Activated CD4-positive, alpha-beta T cell treated with anti-CD3 and anti-CD28 coated beads for 36 hours (primary cell): ENCODE measurements at places on chromosomes 2 and 18. TPM values are rescaled to one million over a fixed set of nuclear protein-coding genes. Genes with fewer than 3 reads are reported as not detected.

The GALNT14 gene
- 0.48 TPM for total RNA-seq

The PLEKHH2 gene
- 2.2 TPM for total RNA-seq

GRCh38 chr18:76821875-76822505 is 367 bp upstream of the ZNF236 start:
- peaks cover 46% of the 10 kb centered on the region for H3K4me1 ChIP-seq
- H3K4me3 ChIP-seq = peak overlapping the region; percentile 91
- peak; percentile 71 for DNase-seq
- H3K27me3 ChIP-seq = no peaks in the 10 kb centered on the region

DNA sequence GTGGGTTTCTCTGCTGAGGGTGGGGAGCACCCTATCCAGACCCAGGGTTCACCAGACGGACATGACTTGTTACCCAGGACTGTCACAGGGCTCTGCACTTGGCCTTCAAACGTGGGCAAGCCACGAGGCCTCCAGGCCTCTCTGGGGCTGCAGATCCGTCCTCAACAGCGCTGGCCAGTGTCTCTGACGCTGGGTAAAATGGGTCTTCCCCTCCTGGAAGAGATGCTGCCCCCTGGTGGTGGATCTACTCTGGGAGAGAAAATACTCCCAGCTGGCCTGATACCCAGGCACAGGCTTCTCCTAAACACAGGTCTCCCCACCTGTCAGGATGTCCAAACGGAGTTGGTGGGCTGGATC is 3.7 kb downstream of the GPR17 start:
- H3K4me3 ChIP-seq = no peak overlapping the region
- H3K36me3 ChIP-seq = no peaks in the 10 kb centered on the region
- no peaks in the 10 kb centered on the region for H3K27me3 ChIP-seq

DNA sequence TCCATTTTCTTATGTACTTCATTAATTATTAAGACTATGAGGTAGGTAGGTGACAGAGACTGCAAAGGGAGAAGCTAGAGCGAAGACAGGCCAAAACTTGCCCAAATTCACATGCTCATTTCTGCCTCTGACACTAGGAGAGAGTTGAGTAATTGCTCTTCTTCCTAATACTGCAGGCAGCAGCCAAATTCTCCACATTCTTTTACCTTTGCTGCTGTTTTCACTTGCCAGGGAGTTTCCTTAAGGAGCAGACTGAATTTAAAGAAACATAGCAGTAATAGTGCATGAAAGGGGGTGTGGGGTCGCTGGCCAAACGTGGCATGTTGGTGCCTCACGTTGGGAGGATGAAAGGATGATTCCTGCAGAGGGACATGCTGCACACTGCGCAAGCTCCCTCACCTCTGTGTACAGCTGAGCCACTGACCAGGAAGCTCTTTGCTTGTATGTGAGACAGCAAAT is 12.3 kb downstream of the CRIM1 start:
- peaks cover 5% of the 10 kb centered on the region for H3K27me3 ChIP-seq
- no peaks in the 10 kb centered on the region for H3K36me3 ChIP-seq
- H3K27ac ChIP-seq = no peak overlapping the region
- H3K4me3 ChIP-seq = no peak overlapping the region
- no peak for DNase-seq

DNA sequence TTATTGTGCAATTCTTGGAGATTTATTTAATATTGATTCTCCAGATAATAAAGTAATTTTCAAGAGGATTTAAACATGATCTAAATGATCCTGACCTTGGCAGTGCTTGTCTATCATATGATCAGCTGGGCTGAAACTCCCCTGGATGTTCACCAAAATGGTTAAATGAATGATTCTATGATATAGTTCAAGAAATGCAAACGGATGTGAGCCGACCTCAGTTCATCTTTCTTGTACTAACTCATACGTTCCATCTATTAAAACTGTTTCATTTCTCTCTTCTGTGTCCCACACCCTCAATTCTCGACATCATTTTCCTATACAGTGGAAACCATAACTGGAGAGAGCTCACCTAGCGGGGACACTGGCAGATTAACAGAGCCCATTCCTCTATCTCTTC is 281.7 kb upstream of the CCDC68 start:
- H3K27ac ChIP-seq = no peak overlapping the region
- no peaks in the 10 kb centered on the region for H3K27me3 ChIP-seq
- H3K36me3 ChIP-seq = no peaks in the 10 kb centered on the region
- H3K4me3 ChIP-seq = no peak overlapping the region
- H3K4me1 ChIP-seq = no peaks in the 10 kb centered on the region

The ALKAL2 gene
- total RNA-seq = not detected
